ENCODE measurements at places on chromosomes 3 and 15.

GRCh38 chr15:93980261-93980911, 251.0 kb upstream of the MCTP2 start:
- DNase-seq: no peak

- no peak for DNase-seq
Measured at GRCh38 chr15:39270934-39271333, 309.9 kb upstream of the THBS1 start.

- no peak for DNase-seq
Measured at GRCh38 chr3:18412684-18413083, 12.5 kb downstream of the SATB1 start.

- DNase-seq: no peak
Measured at GRCh38 chr3:146466604-146467003, 2.8 kb downstream of the PLSCR2 start.

DNA sequence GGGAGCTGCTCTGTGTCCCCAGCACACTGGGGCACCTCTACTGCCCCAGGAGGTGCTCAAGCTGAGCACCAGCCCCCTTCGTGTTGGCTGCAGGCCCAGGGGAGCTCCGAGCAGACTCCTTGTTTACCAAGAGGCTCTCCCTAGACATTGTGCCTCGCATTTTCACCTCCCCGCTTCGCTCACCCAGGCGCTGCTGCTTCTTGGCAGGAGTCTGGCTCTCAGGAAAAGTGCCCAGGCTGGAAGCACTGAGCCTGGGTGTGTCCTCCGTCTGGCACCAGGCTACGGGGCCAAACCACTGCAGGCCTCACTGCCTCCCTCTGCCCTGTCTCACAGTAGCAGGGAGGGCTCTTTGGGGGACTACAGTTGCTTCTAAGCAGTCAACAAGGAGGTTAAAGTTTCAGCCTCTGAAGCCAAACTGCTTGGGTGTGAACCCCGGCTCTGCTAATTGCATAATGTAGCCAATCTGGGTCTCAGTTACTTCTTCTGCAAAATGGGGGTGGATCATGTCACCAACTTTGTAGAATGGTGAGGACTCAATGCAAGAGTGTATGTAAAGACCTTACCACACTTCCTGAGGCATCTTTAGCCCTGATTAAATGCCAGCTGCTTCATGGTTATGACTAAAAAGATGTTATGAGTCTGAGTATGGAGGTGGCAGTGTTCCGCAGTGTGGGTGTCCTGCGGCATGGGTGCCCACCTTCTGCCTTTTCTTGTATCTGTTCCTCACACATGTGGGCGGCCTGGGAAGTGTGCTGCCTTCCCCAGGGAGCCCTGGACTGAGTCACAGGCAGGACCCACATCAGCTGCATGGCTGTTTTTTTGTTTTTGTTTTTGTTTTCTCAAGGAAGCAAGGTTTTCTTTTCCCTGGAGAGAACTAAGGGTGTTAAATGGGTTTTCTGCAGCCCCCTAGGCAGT, 88.9 kb downstream of the CLSTN2 start:
- no peak for DNase-seq

- DNase-seq: no peak
Measured at GRCh38 chr3:193932136-193932535, 203.8 kb upstream of the HES1 start.

DNA sequence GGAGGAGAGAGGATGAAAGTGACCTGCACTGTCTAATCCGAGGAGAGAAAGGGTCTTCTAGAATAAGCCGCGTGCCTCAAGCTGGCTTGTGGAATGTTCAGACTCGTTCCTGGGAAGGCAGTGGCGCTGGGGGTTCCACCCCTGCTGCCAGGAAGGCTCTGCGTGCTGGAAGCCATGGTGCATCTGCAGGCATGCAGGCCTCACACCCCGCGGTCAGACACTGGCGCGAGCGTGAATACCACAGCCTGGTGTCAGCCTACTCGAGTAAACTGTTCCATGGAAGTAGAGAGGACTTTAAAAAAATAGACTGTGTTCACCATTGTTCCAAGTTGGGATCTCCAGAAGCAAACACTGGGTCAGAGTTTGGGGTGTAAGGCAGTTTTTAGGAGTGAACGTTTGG, 25.9 kb upstream of the GABRG3 start:
- no peak for DNase-seq

DNA sequence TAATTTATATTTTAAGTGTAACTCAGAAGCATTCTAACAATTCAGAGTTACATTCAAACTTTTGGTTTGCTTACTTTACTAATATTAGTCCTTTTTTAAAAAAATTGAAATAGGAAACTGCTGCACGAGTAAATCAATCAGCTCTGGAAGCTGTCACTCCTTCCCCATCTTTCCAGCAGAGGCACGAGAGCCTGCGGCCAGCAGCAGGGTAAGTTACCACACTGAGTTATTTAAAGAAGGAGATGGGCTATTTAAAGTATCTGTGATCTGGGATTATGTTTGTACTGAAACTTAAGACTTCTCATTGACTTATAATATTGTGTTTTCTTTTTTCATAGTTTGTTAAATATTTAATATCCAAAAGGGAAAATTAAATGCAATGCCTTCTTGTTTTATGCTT, 29.3 kb downstream of the APPL1 start:
- DNase-seq: no peak

DNA sequence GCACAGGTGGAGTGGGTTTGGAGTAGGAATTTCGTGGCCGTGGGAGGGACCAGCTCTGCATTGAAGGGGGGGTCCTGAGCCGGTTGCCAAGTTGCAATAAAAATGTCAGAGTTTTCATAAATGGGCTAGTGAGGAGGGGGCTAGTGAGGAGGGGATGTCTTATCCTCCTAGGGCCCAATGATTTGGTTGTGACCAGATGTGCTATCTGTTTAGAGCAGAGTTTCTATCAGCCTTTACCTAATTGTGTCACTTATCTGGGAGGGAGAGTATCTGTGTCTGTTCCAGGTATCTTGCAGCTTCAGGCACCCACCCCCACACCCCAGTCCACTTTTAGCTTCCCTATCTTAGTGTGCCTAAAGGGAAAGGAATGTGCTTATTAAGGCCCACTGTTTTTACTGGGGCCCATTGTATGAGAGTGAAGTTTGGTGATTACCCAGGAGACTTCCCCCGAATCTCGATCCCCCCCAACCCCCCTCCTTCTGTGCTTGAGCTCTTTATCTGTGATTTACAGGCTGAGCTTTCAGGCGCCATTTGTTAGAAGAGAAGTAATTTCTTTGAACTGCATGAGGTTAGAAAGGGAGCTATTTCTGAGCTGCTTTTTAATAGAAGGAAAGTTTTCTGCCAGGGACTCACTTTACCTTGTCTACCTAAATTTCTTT, 42.6 kb downstream of the PPCDC start:
- no peak for DNase-seq

- DNase-seq: no peak
Measured at GRCh38 chr15:97425596-97425995, 534.9 kb upstream of the ARRDC4 start.

DNA sequence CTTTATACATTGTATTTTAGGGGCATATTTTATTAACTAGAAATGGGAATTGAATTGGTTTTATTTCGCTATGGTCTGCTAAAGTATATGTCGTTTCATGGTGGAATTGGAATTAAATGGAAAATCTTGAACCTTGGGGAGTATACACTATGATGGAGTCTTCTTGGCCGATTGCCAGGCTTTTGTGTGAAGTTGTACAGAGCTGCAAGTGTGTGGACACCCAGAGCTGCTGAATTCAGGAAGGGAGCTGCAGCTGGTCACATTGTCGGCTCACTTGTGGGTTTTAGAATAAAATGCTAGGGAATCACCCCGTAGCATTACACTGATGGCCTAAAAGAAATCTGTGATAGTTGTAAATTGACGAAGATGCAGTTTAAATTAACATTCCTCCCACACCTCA, 35.1 kb downstream of the USP3 start:
- no peak for DNase-seq

DNA sequence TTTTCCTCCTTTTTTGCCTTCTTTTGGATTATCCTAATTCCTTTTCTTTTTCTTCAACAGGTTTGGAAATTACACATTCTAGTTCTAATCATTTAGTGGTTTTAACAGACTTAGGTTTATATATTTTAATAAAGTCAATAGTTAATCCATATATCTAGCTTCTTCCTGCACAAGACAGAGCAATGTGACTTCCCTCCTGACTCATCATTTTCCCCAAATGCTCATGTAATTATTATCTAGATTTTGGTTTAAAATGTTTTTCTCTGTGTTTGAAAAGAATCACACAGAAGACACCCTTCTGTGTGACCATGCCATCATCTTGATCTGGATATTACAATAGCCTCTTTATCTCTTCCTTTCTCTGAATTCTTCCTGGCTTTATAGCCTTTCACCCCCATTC, 28.6 kb upstream of the SSR3 start:
- DNase-seq: no peak

- no peak for DNase-seq
Measured at GRCh38 chr3:128787256-128788253, 61.6 kb downstream of the RAB7A start.

DNA sequence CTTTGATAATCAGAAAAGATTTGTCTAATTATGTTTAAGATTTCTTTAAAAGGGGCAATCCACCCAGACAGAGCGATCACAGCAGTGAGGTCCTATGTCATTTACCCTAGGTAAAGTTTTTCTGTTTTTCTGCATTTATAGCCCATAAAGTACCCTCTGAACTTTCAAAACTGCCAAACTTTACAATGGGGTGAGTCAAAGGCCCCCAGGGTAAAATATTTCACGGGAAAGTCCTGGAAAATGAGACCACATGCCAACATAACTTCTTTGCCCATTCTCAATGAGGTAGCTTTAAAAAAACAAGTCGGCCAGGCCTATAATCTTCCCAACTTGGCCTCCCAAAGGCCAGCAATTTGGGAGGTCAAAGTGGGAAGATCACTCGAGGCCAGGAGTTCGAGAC, 53.0 kb downstream of the SUCLG2 start:
- DNase-seq: no peak

GRCh38 chr3:49469037-49469935, 781 bp upstream of the DAG1 start:
- DNase-seq: no peak

GRCh38 chr3:8303466-8303865, 198.2 kb upstream of the LMCD1 start:
- DNase-seq: no peak

- no peak for DNase-seq
Measured at GRCh38 chr3:126548556-126549466, 9.9 kb downstream of the C3orf22 start.

- DNase-seq: no peak
Measured at GRCh38 chr3:100518983-100519382, 26.6 kb downstream of the TMEM45A start.

DNA sequence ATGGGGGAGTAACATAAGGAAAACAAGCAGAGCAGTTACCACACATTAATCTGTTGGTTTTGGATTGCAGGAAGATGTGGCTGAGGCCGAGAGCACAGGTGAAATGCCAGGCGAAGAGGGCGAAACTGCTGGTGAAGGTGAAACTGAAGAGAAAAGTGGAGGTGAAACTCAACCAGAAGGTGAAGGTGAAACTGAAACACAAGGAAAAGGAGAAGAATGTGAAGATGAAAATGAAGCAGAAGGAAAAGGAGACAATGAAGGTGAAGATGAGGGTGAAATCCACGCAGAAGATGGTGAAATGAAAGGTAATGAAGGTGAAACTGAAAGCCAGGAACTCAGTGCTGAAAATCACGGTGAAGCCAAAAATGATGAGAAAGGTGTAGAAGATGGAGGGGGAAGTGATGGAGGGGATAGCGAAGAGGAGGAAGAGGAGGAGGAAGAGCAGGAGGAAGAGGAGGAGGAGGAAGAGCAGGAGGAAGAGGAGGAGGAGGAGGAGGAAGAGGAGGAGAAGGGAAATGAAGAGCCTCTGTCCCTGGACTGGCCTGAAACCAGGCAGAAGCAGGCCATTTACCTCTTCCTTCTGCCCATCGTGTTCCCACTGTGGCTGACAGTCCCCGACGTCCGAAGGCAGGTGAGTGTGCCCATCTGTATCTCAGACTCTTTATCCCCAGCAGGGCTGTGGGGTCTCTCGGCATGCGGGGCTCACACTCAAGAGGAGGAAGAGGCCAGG, 28.7 kb downstream of the SLC24A1 start:
- DNase-seq: no peak

DNA sequence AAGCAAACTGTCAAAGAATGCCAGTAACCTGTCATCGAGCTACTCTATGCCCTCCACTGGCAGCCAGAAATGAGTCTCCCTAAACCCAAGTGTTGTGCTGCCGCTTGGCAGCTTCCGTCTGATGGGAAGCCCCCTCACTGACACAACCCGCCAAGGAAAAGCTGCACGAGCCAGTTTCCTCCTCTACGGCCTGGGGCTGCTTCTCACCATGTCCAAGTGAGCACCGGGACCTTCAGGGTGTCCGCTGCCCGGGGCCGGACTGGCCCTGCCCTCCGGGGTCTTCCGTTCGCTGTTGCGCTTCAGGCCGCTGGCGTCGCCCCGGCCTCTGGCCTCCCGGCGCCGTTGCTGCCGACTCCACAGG, 490 bp downstream of the TOMM70 start:
- DNase-seq: peak; percentile 9

DNA sequence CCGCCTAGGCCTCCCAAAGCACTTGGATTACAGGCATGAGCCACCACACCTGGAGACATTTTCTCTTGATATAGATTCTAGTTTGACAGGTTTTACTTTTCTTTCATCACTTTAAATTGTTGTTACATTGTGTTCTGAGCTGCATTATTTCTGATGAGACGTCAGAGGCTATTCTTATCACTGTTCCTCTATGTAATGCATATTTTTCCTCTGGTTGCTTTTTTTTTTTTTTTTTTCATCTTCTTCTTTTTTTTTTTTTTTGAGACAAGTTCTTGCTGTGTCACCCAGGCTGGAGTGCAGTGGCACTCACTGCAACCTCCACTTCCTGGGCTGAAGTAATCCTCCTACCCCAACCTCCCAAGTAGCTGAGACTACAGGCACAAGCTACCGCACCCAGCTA, 41.2 kb downstream of the TRA2B start:
- no peak for DNase-seq

GRCh38 chr3:132222868-132223538, 94.2 kb upstream of the ACP3 start:
- no peak for DNase-seq

DNA sequence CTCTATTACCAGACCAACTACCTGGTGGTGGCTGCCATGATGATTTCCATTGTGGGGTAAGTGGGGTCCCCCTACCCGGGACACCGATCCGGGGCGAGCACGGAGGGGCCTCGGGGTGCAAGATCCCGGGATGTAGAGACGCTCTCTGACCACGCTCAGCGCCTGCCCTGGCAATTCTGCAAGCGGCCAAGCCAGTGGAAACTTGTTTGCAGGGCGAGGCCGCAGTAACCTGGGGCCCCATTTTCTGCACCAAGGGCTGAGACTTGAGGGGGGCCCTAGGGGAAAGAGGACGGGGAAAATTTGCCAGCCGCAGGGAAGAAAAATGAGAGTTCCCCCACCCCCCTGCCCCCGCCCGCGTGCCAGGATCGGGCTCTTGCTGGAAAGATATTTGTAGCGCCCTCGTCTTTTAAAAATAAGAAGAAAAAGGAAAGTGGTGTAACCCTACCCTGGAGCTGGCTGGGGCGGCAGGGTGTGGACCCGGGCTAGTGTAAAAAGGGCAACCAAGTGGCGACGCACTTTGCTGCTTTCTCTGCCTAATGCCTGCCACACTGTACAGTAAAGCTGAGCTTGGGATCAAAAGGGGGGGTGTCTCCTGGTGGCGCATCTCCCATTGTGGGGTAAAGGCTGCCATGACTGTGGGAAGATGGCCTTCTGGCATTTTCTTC, 563 bp downstream of the ARL6IP5 start:
- no peak for DNase-seq

GRCh38 chr15:93640411-93640962, 551.5 kb upstream of the RGMA start:
- no peak for DNase-seq

GRCh38 chr3:47228088-47228487, 54.5 kb downstream of the KIF9 start:
- no peak for DNase-seq
